ENCODE measurements at places on chromosomes 7 and 10. TPM values are rescaled to one million over a fixed set of nuclear protein-coding genes. Genes with fewer than 3 reads are reported as not detected.

Gene CEP55
- 30.3 TPM for total RNA-seq

GRCh38 chr10:49769692-49770091 lies 7.6 kb upstream of the OGDHL start:
- no peak for DNase-seq

Gene THSD7A
- 0.45 TPM for total RNA-seq

GRCh38 chr10:59868696-59869593 lies 37.4 kb downstream of the CCDC6 start:
- DNase-seq: no peak

DNA sequence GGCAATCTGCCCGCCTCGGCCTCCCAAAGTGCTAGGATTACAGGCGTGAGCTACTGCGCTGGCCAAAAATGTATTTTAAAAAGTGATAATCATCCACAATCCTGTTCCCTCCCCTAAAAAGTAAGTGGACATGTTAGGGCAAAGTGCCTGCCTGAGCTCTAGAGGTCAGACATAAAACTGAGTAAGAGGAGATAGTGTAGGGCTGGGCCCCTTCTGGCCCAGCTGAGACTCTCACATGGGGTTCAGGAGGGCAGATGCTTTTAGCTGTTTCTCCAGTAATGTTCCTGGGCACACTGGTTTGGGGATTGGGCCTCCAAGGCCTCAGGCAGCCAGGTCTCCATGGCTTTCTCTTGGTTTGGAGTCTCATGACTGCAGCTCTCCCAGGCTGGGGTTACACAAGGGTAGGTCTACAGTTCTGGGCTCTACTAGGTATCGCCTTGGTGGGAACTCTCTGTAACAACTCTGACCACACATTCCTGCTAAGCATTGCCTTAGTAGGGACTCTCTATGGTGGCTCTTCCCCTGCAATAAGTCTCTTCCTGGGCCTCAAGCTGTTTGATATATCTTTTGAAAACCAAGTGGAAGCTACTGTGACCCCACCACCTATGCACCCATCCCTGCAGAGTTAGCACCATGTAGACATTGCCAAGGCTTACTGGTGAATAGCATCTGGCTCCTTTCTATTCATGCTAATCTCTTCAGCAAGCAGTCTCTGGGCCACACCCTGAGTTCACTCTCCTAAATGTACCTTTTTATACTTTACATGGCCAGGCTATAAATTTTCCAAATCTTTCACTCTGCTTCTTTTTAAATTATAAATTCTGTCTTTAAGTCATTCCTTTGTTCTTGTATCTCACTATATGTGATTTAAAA lies 6.9 kb upstream of the NUDCD3 start:
- no peak for DNase-seq

DNA sequence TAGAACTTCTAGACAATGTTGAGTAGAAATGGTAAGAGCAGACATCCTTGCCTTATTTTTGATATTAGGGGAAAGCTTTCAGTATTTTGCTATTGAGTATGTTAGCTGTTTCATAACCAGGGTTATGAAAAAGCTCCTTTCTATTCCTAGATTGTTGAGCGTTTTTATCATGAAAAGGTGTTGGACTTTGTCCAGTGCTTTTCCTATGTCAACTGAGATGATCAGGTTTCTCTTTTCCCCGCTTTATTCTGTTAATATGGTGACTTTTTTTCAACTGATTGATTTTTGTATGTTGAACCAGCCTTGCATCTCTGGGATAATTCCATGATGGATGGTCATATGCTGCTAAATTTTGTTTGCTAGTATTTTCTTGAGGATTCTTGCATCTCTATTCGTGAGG lies 58.5 kb downstream of the LCOR start:
- no peak for DNase-seq

- DNase-seq: no peak
These were observed 150.4 kb upstream of the CHRM2 start for GRCh38 chr7:136717910-136718557.

GRCh38 chr7:84822941-84823510 lies 363.8 kb downstream of the SEMA3D start:
- DNase-seq: no peak

DNA sequence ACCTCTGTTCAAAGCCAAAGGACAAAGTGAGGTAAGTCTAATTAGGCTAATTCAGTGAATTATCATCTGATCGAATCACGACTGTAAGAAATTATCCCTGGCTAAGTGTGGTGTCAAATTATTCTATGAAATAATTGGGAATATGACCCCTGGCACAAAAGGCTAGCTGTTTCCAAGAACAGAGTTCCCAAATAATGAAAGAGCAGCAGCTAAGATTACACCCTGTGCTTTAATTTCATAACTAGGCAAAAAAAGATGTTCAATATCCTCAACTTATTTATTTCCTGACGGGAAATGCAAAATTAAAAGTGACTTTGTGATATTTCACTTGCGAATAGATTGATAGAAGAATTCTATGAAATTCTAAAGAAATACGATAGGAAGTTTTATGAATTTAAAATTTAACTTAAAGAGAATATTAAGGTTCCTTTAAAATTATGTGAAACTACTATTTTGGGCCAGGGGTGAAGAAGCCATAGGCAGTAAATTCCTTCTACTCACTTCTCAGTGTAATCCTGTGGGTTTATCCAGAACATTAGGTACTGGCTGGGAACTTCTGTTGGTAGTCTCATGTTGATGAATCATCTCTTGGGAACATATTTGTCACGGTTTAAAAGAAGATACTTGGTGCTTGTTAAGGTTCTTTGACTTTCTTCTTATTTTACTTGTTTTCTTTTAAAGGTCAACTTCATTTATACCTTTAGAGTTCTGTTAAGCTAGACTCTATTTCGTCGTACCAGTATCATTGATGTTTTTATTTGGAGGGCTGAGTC lies 148.5 kb downstream of the POLR1F start:
- peak; percentile 60 for DNase-seq

GRCh38 chr10:12766223-12766622 lies 235.3 kb downstream of the CCDC3 start:
- DNase-seq: no peak

Gene NPC1L1
- total RNA-seq: not detected

- peak; percentile 30 for DNase-seq
These were observed 109.9 kb upstream of the ITGB1 start for GRCh38 chr10:33067917-33068316.

Gene CYP2C19
- not detected for total RNA-seq

Gene CUTC
- total RNA-seq: 10.9 TPM

DNA sequence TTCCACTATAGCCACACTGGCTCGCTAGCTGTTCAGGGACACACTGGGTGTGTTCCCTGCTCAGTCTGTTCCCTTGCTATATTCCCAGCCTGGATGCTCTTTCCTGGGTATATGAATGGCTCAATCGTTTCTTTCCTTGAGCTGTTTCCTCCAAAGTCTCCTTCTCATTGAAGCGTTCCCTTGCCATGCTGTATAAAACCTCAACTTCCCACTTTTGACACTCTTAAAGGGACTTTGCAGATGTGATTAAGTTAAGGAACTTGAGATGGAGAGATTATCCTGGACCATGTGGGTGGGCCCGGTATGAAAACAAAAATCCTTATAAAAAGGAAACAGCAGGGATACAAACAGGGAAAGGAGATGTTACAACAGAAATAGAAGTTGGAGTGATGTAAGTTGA lies 973.1 kb downstream of the LRMDA start:
- no peak for DNase-seq

- no peak for DNase-seq
These were observed 10.7 kb upstream of the FHIP2A start for GRCh38 chr10:114810926-114811325.

GRCh38 chr7:26061678-26062603 lies 90.1 kb upstream of the NFE2L3 start:
- DNase-seq: peak; percentile 93

GRCh38 chr10:49559476-49559875 lies 20.6 kb upstream of the ERCC6 start:
- DNase-seq: no peak

DNA sequence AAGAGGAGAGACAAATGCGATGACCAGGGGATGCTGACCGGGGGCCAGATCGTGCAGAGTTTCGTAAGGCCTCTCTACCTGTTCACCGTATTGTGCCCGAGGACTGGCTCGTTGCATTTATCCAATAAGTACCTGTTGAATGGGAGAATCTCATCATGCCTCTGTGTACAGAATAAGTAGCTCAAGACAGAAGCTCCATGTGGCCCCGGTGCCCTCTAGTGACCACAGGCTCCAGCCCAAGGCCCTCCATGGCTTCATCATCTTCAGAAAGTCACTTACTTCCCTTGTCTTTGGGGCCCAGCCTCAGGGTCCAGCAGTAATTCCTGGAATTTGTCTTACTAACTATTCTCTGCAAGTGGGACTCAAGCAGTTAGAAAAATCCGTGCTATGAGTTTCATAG lies 151.0 kb downstream of the CHN2 start:
- DNase-seq: peak; percentile 72

Gene RTKN2
- total RNA-seq: 0.98 TPM

GRCh38 chr7:146417176-146417575 lies 300.6 kb downstream of the CNTNAP2 start:
- no peak for DNase-seq

Gene TEX36
- not detected for total RNA-seq

DNA sequence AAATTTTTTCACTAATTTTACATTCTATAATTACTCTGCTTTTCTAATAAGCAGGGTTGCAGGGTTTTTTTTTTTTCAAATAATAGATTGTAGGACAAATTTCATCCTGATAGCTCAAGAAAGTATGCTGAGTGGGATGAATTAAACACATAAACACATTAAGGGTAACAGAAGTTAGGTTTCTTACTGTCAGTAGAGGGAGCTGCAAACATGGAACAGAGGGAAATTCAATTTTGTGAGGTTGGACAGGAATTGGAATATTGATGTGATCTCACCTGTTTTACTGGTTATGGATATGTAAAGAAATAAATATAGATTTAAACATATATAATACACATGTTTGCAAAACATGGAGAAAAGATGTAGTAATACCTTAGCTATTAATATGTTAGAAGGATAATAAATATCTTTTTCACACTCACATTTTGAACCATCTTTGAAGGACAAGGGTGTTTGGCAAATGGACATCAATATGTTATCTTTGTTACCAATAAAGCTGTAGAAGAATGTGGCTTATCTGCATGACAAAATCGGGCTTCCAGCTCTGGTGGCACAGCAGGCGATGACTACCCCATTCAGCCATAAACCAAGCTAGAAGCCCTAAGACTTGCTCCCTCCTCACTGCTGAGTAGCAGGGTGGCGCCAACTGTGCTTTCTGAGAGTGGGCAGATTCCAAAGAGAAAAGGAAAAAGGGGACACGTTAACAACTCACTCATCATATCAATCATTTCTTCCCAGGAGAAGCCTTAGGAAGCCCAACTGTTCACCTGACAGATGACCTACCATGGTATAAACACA lies 1257.4 kb downstream of the GATA3 start:
- peak; percentile 11 for DNase-seq

GRCh38 chr7:1021931-1022330 lies 22.4 kb upstream of the GPR146 start:
- DNase-seq: no peak

Gene ARHGEF35
- total RNA-seq: not detected

GRCh38 chr7:52764492-52765169 lies 270.8 kb upstream of the POM121L12 start:
- DNase-seq: no peak

DNA sequence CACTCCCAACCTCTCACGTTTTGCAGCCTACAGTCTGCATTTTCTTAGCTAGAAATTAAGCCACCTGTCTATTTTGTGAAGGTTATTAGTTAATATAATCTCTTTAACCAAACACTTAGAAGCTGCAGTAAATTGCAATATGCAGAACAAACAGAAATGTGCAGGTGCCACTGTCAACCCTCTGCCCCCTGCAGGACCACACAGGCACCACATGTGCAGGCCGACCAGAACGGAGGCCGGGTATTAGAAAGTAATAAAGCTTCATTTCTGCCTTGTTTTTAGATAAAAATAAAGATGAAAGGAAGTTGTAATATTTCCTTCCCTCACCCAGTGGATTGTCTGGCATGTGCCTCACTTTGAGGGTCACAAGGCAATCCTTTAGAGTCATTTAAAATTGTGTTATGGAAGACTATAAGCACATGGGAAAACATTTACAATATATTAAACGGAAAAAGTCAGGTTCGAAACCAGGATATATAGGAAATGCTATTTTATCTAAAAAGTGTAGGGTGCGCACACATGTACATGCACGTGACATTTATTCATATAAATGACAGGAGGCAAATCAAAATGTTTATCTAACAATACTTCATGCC lies 158.2 kb downstream of the ARHGAP12 start:
- peak; percentile 45 for DNase-seq

DNA sequence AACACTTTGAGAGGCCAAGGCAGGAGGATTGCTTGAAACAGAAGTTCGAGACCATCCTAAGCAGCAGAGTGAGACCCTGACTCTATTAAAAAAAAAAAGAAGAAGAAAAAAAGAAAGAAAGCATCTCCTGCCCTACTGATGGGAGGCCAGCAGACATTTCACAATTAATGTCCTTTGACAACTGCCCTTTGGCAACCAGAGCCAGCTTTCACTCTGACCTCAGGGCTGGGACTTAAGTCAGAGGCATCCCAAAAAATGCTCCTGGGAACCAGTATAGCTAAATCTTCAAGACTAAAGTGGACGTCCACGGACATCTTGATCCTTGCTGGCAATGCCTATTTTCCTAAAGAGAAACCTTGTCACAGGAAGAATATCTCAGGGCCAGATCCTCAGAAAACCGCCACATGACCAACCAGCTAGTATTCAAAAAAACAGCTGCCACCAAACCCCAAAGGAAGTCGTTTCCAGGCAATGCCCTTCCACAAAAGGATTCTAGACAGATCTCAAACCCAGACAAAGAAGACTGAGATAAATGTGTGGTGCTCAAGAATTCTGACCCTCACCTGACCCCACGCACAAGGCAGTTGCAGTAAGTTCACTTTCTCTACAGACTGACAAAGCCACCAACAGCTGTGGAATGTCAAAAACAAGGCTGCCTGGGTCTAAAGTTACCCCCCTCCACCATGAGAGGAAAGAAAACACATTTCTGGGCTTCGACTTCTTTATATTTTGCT lies 18.4 kb downstream of the GFRA1 start:
- DNase-seq: no peak

Gene NUTM2E
- total RNA-seq: 0.03 TPM

DNA sequence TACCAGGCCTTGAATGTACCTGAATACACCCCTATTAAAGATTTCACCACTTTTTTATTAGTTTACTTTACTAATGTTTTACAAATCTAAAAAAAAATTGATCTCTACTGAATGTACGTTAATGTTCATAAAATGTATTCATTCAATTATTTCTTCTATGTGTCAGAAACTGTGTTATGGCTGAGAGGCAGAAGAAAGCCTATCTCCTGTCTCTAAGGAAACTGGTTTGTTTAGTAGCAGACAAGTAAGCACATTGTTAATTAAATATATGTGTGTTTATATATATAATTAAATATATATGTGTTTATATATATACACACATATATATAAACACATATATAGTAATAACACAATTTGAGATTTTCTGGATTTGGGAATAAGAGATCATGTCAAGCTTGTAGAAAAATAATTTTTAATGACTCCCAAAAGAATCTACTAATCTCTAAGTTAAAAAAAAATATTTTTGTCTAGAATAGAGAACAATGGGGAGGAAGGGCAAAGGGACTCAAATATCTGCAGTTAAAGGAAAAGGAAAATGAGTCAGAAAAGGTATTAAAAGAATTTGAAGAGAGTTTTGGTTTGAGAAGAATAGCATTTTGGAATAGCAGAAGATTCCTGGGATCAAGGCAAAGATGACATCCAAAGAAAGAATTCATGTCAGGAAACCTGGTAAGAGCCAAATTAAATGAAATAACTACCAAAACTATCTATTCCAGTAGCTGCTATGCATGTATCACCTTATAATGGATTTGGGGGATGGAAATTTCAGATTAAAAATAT lies 92.1 kb downstream of the CH25H start:
- no peak for DNase-seq

Gene AKR1B15
- total RNA-seq: 0.08 TPM

Gene WEE2
- not detected for total RNA-seq

- DNase-seq: no peak
These were observed 598.3 kb downstream of the SUGCT start for GRCh38 chr7:40733114-40733513.

Gene GIMAP4
- total RNA-seq: not detected
